ENCODE measurements at places on chromosomes 3 and 15.

DNA sequence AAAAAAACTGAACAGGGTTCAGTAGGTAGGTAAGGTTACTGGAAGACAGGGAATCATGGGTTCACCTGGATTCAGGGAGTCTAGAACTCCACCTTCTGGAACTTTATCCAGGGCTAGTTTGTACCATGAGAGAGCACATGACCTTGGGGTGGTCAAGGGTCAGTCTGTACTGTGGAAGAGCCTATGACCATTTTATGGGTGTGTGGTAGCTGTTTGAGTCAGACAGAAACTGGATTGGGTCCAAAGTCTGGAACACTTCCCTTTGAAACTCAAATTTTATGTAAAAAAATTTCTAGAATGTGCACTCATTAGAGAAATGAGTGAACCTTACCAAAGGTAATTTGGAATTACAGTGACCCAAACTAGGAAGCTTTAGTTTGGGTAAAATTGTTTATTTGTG lies 486.0 kb upstream of the AGTR1 start:
- no peak for DNase-seq

GRCh38 chr3:33577173-33577572 lies 137.0 kb upstream of the UBP1 start:
- DNase-seq, result no peak

DNA sequence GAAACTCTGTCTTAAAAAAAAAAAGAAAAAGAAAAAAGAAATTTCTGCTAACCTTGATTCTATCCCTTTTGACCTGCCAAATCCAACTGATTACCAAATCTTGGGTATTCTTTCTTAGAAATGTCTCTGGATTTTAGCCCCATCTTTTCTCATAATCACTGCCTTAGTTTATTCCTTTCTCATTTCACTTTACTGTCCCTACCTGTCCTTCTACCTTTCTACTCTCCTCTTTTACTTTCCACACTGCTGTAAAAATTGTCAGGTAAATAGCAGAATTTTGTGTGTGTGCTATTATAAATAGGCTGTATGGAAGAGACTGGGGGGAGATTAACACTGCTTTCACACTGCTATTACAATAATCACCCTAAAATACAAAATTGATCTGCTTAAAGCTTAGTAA lies 16.7 kb downstream of the PIK3CA start:
- no peak for DNase-seq

DNA sequence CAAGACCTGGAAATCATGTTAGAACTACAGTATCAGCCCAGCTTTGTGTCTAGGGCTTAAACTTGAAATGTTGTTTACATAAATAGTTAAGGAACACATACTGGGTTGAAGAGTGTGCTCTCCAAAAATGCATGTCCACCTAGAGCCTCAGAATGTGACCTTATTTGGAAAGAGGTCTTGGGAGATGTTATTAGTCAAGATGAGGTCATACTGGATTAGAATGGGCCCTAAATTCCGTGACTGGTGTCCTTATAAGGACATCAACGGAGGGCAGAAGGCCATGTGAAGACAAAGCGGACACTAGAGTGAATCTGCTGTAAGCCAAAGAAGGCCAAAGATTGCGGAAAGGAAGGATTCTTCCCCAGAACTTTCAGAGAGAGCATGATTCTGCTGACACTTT lies 759.2 kb upstream of the CFAP20DC start:
- DNase-seq, result no peak

GRCh38 chr3:153463895-153464294 lies 301.9 kb downstream of the RAP2B start:
- no peak for DNase-seq

GRCh38 chr3:57085211-57085610 lies 24.7 kb downstream of the SPATA12 start:
- DNase-seq, result no peak

- no peak for DNase-seq
Observed at GRCh38 chr3:183583331-183584245, 28.1 kb upstream of the KLHL6 start.

DNA sequence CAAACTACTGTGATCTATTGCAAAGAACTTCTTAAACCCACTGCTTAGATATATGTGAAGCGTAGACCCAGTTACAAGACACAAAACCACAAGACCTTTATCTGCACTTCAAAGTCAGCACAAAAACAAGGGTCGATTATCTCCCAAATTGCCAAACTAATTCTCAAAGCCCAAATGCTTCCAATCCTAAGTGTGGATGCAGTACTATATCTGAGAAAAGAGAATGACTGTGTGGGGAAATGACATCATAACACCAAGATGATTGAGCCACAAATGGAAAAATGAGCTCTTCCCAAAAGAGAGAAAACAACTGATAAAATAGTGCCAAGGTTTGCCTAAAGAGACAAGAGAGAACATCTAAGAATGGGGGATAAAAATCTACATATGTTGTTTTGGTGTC lies 86.2 kb downstream of the MEIS2 start:
- DNase-seq, result no peak

- DNase-seq, result no peak
Observed at GRCh38 chr3:191528589-191528988, 67.6 kb downstream of the PYDC2 start.

GRCh38 chr3:62109534-62109933 lies 263.8 kb downstream of the FEZF2 start:
- DNase-seq, result no peak

All from activated CD4-positive, CD25-positive, alpha-beta regulatory T cell (primary cell).